ENCODE measurements at places on chromosomes 7 and 10.

DNA sequence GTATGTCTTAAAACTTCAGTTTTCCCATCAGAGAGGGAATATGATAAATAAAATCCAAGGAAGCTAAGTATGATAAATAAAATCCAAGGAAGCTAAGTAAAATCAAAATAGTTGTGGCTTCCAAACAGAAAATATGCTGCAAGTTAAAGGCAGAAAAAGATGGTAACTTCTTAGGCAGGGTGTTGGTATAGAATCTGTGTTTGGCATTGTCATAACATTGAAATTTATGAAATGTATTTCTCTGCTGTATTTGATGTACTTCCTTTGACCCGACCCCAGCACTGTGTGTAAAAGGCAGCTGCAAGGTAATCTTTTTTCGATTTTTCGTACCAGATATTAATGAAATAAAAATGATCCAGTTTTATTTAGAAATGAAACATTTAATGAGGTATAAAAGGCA, 537.2 kb downstream of the TFEC start:
- no peak for DNase-seq

GRCh38 chr10:86100581-86101061, 266.0 kb downstream of the GRID1 start:
- DNase-seq, result no peak

GRCh38 chr7:143104759-143105158, 27.1 kb upstream of the PIP start:
- DNase-seq, result no peak

DNA sequence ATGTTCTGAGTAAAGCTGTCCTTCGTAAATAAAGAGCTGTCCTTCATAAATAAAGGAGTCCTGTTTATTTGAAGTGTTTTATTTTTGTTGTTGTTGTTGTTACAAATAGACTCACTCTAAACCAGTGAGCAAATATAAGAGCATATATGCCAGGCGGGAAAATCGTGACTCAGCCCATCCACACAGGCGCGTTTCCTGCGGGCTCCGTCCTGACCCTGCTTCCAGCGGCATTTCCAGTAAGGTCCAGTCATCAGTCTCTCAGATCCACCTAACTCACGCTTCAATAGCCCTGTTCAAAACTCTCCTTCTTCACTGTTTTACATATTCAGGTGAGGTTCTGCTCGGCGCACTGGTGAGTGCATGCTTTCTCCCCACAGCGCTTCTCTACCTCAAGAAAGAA, 277.2 kb upstream of the ADARB2 start:
- DNase-seq, result no peak

GRCh38 chr7:46360296-46360695, 439.2 kb upstream of the IGFBP3 start:
- no peak for DNase-seq

DNA sequence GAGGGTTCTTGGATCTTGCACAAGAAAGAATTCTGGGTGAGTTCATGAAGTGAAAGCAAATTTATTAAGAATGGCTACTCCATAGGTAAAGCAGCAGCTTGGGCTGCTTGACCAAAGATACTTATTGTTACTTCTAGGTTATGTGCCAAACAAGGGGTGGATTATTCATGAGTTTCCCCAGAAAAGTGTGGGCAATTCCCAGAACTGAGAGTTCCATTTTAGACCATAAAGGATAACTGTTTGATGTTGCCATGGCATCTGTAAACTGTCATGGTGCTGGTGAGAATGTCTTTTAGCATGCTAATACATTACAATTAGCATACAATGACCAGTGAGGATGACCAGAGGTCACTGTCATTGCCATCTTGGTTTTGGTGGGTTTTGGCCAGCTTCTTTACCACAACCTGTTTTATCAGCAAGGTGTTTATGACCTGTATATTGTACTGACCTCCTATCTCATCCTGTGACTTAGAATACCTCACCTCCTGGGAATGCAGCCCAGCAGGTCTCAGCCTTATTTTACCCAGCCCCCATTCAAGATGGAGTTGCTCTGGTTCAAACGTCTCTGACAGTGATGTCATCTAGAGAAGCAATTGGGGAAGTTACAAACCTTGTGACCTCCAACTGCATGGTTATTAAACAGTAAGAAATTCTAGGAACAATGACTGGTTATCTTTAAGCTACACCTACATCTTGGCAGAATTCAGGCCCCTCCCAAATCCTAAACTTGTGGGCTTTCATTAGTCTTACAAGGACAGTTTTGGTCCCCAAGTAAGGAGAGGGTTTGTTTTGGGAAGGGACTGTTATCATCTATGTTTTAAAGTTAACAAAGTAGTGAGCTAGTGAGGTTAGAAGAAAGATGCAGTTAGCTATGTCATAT, 48.0 kb upstream of the INHBA start:
- DNase-seq, result no peak
